ENCODE measurements at places on chromosomes 3 and 15.
A peak's percentile ranks its signal among the peaks of the same experiment; 100 is the strongest.

DNA sequence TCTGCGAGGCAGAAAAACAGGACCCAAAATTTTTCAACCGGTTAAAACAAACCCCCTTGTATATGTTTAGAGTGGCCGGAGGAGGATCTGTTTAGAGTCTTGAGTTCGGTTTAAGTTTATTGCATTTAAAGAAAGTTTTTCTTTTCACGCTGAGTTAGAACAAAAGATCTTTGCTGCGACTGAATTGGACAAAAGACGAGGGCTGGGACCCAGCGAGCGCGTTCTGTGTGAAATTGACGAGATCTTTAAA is 9.8 kb downstream of the NR2F2 start:
- no peaks in the 10 kb centered on the region for H3K4me1 ChIP-seq
- no peak overlapping the region for H3K4me3 ChIP-seq
- DNase-seq: no peak
- no peaks in the 10 kb centered on the region for H3K36me3 ChIP-seq
- H3K27me3 ChIP-seq: peaks cover 7% of the 10 kb centered on the region

DNA sequence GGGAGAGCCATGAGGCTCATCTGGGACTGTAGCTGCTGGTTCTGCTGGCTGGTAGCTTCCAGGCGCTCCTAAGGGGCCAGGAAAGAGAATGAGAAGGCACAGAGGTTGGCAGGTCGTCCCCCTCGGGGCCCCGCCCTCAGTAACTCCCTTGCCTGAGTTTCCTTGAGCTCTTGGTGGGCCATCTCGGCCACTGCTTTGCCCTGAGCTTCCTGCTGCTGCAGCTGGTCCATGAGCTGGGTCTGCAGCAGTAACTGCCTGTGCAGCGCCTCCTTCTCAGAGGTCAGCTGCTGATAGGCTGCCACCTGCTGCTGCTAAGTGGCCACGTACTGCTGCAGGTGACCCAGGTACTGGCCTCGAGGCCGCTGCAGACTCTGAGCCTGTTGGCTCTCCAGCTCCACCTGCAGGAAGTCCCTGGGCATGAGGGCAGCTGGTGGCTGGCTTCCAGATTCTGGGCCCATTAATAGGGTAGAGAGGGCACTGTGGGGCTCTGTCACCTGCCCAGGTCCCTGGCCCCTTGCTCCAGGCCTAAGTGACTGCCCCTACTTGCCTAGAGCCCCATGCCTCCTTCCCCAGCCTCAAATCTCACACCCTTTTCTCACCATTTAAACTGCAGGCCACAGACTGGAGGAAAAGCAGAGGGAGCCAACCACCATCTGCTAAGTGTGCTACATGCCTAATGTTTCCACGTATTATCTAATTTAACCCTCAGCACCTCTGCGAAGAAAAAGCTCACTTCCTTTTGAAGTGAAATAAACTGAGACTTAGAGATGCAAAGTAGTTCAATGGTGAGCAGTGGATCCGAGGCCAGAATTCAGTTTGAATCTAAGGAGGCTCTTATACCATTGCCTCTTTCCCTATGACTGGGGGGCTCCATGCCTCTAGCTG is 10.8 kb upstream of the VPS33B start:
- H3K4me1 ChIP-seq: no peaks in the 10 kb centered on the region
- no peaks in the 10 kb centered on the region for H3K36me3 ChIP-seq
- H3K27ac ChIP-seq: no peak overlapping the region

DNA sequence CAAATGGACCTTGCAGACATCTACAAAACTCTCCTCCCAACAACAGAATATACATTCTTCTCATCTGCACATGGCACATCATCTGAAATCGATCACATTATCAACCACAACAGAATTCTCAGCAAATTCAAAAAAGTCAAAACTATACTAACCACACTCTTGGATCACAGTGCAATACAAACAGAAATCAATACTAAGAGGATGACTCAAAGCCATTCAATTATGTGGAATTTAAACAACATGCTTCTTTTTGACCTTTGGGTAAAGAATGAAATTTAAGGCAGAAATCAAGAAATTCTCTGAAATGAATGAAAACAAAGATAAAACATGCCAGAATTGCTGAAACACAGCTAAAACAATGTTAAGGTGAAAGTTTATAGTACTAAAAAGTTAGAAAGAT is 358.1 kb downstream of the NSUN3 start:
- H3K27ac ChIP-seq: no peak overlapping the region
- no peaks in the 10 kb centered on the region for H3K36me3 ChIP-seq
- no peaks in the 10 kb centered on the region for H3K27me3 ChIP-seq
- H3K4me1 ChIP-seq: no peaks in the 10 kb centered on the region
- H3K4me3 ChIP-seq: no peak overlapping the region

- H3K27me3 ChIP-seq: no peaks in the 10 kb centered on the region
- no peak for DNase-seq
- H3K36me3 ChIP-seq: no peaks in the 10 kb centered on the region
- no peaks in the 10 kb centered on the region for H3K4me1 ChIP-seq
- no peak overlapping the region for H3K27ac ChIP-seq
Observed at GRCh38 chr15:46460431-46461094, 825.7 kb downstream of the SQOR start.

GRCh38 chr15:64016257-64016656 is 30.0 kb downstream of the DAPK2 start:
- H3K4me1 ChIP-seq: no peaks in the 10 kb centered on the region

GRCh38 chr15:86036243-86036642 is 43.4 kb upstream of the AGBL1 start:
- no peak overlapping the region for H3K4me3 ChIP-seq
- DNase-seq: no peak
- H3K36me3 ChIP-seq: no peaks in the 10 kb centered on the region
- H3K27me3 ChIP-seq: no peaks in the 10 kb centered on the region

DNA sequence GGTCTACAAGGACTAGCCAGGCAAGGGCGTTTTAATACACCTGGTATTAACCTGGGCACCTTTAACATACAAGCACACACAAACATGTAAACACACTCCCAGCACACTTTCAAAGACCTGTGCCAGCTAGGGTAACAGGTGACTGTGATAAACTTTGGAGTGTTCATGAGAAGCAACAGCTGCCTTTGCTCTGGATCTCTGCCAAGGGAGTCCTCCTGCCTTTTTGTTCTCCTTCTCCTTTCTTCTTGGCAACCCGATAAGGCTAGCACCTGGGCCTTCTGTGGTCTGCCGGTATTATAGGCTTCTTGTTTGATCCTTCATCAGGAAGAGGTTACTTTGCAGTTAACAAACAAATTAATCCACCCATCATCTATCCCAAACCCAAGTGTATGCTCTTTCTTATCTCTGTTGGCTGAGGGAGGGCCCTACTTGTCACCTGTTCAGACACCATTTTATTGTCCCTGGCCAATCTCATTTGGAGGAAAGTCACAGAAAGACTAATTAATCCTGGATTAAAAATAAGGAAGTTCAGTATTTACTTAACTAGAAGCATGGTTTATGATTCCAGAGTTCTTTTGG is at the start of gene RETNLB:
Gene RETNLB, minus strand, starts transcription at position 7 of the 579 bp plus-strand sequence. CDS start 225 bp downstream, outside the sequence.
- no peak within 1 kb of the TSS for H3K4me3 ChIP-seq
- H3K36me3 ChIP-seq: no peaks in the 10 kb centered on the region
- H3K27me3 ChIP-seq: no peaks in the 10 kb centered on the region
- no peak within 1 kb of the TSS for H3K27ac ChIP-seq

GRCh38 chr15:100818927-100819326 is 60.7 kb upstream of the ALDH1A3 start:
- H3K27ac ChIP-seq: no peak overlapping the region
- DNase-seq: no peak
- H3K27me3 ChIP-seq: peaks cover 4% of the 10 kb centered on the region
- no peak overlapping the region for H3K4me3 ChIP-seq
- no peaks in the 10 kb centered on the region for H3K4me1 ChIP-seq

- H3K4me3 ChIP-seq: no peak overlapping the region
- no peak for DNase-seq
- H3K27ac ChIP-seq: no peak overlapping the region
- H3K36me3 ChIP-seq: no peaks in the 10 kb centered on the region
Observed at GRCh38 chr3:139227827-139228226, 116.0 kb upstream of the MRPS22 start.

DNA sequence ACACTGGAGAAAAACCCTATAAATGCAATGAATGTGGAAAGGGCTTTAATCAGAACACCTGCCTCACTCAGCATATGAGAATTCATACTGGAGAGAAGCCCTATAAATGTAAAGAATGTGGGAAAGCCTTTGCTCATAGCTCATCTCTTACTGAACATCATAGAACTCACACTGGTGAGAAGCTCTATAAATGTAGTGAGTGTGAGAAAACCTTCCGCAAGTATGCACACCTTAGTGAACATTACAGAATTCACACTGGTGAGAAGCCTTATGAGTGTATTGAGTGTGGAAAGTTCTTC is 7.4 kb upstream of the ZNF501 start:
- H3K36me3 ChIP-seq: no peaks in the 10 kb centered on the region
- H3K27ac ChIP-seq: no peak overlapping the region
- DNase-seq: no peak
- no peaks in the 10 kb centered on the region for H3K27me3 ChIP-seq
- no peak overlapping the region for H3K4me3 ChIP-seq

- no peak overlapping the region for H3K27ac ChIP-seq
- H3K27me3 ChIP-seq: no peaks in the 10 kb centered on the region
- peaks cover 82% of the 10 kb centered on the region for H3K36me3 ChIP-seq
- no peak for DNase-seq
Observed at GRCh38 chr15:72758182-72758581, 25.4 kb downstream of the ADPGK start.

DNA sequence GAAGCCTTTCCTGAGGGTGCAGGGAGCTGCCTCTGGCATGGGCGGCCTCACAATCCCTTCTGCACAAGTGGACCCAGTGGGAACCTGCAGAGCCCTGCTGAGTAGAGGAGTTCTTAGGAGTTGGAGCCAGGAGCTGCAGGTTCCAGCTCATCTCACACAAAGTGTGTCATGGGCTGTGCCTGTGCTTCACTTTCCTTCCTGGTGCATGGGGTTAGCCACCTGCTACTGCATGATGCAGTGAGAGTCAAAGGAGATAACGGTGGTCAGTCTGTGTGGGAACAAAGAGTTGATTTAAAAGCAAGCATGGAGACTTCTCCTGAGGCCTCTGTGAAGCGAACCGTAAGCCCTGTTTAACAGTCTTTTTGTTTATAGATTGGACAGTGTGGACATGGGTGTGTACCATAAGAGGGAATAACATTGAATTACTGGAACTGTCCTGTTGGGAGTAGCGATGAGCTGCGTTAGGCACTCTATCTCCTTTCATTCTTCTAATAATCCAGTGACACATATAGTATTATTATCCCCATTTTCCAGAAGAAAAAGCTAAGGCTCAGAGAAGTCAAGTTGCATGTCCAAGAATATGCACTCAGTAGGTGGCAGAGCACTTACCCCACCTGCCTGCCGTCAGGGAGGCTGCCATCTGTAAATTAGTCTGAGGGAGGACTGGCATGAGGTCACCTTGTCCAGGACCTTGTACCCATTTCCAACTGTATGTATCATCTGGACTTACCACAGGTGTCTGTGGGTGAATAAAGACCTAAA is 68.7 kb upstream of the PRR23C start:
- H3K27ac ChIP-seq: no peak overlapping the region
- H3K4me1 ChIP-seq: no peaks in the 10 kb centered on the region
- H3K4me3 ChIP-seq: no peak overlapping the region
- H3K27me3 ChIP-seq: peaks cover 3% of the 10 kb centered on the region

GRCh38 chr3:69567023-69567709 is 172.1 kb upstream of the MITF start:
- no peak for DNase-seq
- H3K27me3 ChIP-seq: no peaks in the 10 kb centered on the region
- H3K4me1 ChIP-seq: no peaks in the 10 kb centered on the region
- H3K36me3 ChIP-seq: no peaks in the 10 kb centered on the region
- H3K4me3 ChIP-seq: no peak overlapping the region
- H3K27ac ChIP-seq: no peak overlapping the region

- H3K36me3 ChIP-seq: peaks cover 12% of the 10 kb centered on the region
- no peaks in the 10 kb centered on the region for H3K27me3 ChIP-seq
- no peak for DNase-seq
- no peak overlapping the region for H3K4me3 ChIP-seq
Observed at GRCh38 chr15:72785841-72786240, 2.3 kb upstream of the ADPGK start.

- peaks cover 59% of the 10 kb centered on the region for H3K4me1 ChIP-seq
- H3K27ac ChIP-seq: peak overlapping the region; percentile 99
- H3K27me3 ChIP-seq: no peaks in the 10 kb centered on the region
Observed at GRCh38 chr3:50609071-50609762, 2.4 kb downstream of the CISH start.

GRCh38 chr3:25033407-25034029 is 394.5 kb upstream of the RARB start:
- no peaks in the 10 kb centered on the region for H3K4me1 ChIP-seq
- H3K36me3 ChIP-seq: no peaks in the 10 kb centered on the region
- DNase-seq: peak; percentile 31

GRCh38 chr15:40192942-40193341 is 32.1 kb downstream of the BUB1B start:
- no peak overlapping the region for H3K4me3 ChIP-seq
- peaks cover 96% of the 10 kb centered on the region for H3K36me3 ChIP-seq
- H3K4me1 ChIP-seq: no peaks in the 10 kb centered on the region
- DNase-seq: no peak
- no peak overlapping the region for H3K27ac ChIP-seq
- H3K27me3 ChIP-seq: no peaks in the 10 kb centered on the region

GRCh38 chr3:74053970-74054516 is 429.3 kb upstream of the PDZRN3 start:
- H3K27me3 ChIP-seq: no peaks in the 10 kb centered on the region
- no peaks in the 10 kb centered on the region for H3K36me3 ChIP-seq
- H3K4me3 ChIP-seq: no peak overlapping the region
- no peaks in the 10 kb centered on the region for H3K4me1 ChIP-seq

DNA sequence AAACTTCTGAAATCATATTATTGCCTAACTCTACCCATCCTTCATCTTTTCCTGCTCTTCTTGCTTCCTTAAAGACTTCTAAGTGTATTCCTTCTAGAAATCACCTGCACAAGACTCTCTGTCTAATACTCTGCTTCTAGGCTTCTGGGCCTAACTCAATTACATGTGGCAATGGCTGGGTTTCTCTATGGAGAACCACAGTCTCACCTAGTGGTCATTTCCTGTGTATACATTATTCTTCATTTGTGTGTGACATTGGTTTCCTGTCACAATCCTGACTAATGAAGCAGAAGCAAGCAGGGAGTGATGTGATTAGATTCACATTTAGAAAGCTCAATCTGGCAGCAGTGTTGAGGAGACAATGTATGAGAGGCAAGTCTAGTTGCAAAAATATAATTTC is 16.9 kb upstream of the CLDN1 start:
- no peak overlapping the region for H3K4me3 ChIP-seq
- no peaks in the 10 kb centered on the region for H3K36me3 ChIP-seq
- DNase-seq: no peak
- no peaks in the 10 kb centered on the region for H3K27me3 ChIP-seq
- H3K4me1 ChIP-seq: no peaks in the 10 kb centered on the region
- no peak overlapping the region for H3K27ac ChIP-seq

GRCh38 chr15:59491062-59491461 is 53.1 kb downstream of the FAM81A start:
- no peak overlapping the region for H3K4me3 ChIP-seq
- peaks cover 12% of the 10 kb centered on the region for H3K27me3 ChIP-seq
- H3K4me1 ChIP-seq: 0 out of 2 replicates have a peak, but pooled peaks cover 3% of the 10 kb centered on the region
- H3K36me3 ChIP-seq: no peaks in the 10 kb centered on the region
- no peak overlapping the region for H3K27ac ChIP-seq

DNA sequence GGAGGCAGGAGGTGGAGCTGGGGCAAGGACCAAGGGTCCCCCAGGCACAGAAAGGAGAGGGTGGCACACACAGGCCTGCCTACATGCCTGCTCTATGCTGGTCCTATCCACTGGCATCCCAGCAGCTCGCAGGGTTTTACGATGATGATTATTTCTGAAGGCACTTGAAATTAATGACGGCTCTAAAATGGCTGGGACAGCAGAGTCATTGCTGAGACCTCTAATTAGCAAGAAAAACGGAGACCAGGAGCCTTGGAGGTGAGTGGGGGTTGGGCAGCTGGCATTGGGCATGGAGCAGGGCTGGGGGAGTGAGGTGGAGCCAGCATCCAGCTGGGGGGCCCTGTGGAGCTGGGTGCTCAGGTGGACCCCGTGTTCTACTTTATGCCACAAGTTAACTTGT is 3.5 kb upstream of the LINGO1 start:
- 0 out of 2 replicates have a peak, but pooled peaks cover 3% of the 10 kb centered on the region for H3K4me1 ChIP-seq
- no peak for DNase-seq
- H3K36me3 ChIP-seq: no peaks in the 10 kb centered on the region
- no peak overlapping the region for H3K27ac ChIP-seq
